Effector CD8-positive, alpha-beta T cell (primary cell): ENCODE measurements at places on chromosomes 5 and 9.

- DNase-seq: no peak
These were observed 103.5 kb downstream of the NDUFAF2 start for GRCh38 chr5:61048534-61048933.

GRCh38 chr9:129270903-129271431 lies 92.9 kb upstream of the IER5L start:
- DNase-seq: no peak

- DNase-seq: no peak
These were observed 43.4 kb upstream of the NR4A3 start for GRCh38 chr9:99778308-99778707.

DNA sequence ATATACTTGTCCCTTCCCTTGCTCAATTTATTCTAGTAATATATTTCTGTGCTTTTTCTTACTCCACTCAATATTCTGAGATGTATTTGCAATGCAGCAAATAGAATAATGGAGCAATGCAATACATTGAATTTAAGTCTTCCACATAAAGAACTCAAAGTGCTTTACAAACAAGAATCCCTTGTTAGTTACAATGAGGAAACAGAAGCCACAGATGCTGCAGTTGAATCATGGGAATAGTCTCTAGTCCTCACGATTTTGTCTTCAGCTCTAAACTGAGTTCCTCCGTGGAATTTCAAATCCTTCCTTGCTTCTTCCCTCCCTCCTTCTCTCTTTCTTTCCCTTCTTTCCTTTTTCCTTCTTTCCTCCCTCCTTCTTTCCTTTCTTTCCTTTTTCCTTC lies 12.5 kb upstream of the TAS2R1 start:
- no peak for DNase-seq

GRCh38 chr5:6611334-6612256 lies 21.2 kb downstream of the NSUN2 start:
- DNase-seq: no peak

DNA sequence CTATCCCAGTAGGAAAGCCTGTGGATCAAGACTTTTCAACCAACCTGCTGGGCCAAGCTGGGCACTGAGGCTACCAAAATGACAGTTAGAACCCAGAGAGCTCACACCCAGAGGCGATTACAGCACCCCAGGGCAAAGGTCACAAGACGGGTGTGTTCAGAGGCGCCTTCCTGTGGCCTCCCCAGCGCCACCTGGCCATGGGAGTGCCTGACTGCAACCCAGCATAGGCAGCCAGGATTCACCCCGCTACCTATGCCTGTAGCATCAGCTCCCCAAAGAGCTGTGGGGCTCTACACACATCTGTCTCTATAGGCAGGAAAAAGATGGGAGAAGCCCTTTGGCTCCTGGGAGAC lies 33.5 kb downstream of the PDGFRB start:
- no peak for DNase-seq

- DNase-seq: no peak
These were observed 34.1 kb upstream of the MTMR12 start for GRCh38 chr5:32346869-32347268.

DNA sequence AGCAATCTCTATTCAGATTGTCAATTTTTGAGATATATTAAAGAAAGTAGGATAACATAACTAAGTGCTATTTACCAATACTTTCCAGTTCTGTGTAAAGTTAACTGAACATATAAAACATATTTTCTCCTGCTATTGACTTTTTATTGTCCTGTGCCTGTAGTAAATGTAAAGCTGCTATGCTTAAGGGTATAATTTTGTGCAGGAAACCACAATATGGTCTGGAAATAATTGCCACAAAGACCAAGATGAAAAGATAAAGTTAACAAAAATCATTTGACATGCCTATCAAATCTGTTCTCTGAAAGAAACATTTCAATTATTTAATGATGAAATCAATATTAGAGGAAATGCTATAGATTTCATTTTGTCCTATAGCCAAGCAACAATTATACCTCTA lies 121.3 kb downstream of the FGF10 start:
- no peak for DNase-seq

DNA sequence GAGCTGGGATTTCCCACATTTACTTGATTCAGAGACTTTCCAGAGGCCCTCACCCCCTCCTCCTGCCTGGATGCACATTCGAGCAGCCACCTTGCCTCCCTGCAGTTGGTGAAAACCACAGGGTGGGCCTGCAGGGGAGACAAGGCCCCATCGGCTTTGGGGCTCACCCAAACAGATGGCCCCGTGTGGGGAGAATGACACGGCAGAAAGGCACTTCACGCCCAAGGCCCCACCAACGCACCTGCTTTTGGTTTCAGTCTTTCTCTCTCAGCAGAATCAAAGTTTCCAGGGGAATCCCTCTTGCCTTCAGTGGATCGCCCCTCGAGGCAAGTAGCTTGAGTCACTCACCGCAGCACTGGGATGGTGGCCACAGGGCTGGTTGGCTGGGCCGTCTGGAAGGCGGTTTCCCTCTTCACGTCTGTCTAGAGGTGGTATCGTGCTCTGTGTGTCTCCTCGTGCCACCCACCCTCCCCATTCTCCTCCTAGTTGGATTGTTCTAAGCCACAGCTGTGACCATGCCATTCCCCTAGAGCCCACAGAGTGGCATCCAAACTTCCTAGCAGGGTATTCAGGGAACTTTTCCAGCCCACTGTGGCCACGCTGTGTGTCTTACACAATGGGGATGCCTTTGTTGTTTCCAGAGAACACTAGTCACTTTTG lies 31.8 kb downstream of the SEC61B start:
- DNase-seq: no peak

GRCh38 chr5:15425766-15426165 lies 74.2 kb upstream of the FBXL7 start:
- no peak for DNase-seq

DNA sequence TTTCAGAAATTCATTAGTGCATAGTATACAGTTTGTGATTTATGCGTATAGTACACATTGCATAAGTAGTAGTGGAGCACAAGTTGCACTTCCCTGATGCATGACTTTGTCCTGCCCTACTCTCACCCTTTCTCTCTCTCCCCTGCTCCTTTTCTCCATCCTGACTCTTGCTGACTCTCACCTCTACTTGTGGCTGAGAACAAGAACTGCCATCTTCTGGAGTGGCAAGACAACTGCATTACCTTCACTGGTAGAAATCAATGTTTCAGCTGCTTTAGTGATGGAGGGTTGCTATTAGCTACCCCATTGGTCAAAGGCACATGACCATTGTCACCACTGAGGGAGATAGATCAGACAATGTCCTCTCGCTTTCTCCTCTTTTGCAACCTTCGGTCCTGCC lies 26.9 kb downstream of the SPEF2 start:
- no peak for DNase-seq

GRCh38 chr5:18393565-18394442 lies 759.5 kb downstream of the TAF11L14 start:
- DNase-seq: no peak

DNA sequence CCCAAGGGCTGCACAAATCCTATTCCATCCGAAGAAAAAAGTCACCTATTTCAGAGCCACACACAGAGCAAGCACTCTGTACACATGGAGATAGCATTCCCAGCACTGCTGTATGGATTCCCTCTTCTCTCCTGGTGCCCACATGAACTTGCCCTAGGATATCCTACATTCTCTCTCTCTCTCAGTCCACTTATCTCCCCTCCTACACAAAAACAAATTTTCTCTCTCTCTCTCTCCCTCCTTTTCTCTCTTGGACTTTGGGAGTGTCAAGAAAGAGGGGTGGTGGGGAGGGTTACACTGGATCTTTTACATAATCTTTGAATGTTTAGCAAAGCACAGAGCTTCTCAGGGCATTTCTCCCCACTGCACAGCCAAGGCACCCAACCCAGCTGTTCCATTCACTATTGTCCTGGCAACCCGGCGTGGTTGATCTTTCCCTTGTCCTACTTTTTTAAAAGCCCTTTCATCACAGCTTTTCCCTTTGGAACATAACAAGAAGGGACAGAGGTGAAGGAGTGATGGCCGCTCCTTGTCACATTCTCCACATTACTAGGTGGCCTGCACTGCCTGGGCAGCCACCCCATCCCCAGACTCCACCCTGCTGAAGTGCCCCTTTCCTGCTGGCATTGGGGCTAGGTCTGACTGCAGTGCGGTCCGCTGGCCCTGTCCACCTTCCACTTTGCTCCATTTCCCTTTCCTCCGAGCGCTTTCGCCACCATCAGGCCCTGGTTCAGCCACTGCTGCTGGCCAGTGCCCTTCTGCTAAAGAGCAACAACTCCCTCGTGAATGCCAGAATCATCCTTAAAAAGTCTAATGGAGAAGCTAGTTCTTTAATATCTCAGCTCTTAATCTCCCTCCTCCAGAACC lies 22.2 kb upstream of the SLC1A3 start:
- no peak for DNase-seq

DNA sequence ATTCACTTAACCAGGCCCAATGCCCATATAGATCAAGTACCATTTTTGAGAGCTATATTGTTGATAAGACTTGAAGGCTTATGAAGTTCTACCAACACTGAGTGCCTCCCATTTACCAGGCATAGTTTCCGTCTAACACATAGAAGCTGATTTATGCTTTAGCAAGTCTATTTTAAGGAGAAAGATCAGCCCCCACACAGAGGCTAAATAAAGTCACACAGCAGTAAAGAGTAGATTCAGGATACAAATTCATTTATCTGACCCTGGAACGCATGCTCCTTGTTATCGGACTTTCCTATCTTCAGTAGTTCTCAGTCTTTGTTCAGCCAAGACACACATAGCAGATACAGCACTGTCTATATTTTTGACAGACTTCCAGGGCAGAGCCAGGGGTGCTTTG lies 34.2 kb downstream of the DMGDH start:
- DNase-seq: no peak

DNA sequence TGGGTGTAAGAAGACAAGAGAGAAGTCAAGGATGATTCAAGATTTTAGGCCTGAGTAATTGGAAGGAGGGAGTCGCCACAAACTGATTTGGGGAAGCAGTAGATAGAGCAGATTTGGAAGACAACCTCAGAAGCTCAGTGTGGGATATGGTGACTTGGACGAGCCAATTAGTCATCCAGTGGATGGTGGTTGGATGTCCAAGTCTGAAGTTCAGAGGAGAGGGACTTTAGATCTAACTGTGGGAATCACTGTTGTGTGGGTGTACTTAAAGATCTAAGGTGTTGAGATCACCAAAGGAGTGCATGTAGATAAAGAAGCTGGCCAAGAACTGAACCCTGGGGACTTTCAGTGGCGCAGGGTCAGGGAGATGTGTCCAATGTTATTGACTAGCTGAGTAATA lies 2.2 kb downstream of the IDNK start:
- no peak for DNase-seq

- DNase-seq: no peak
These were observed 1.1 kb upstream of the MAN2A1 start for GRCh38 chr5:109688630-109688969.

GRCh38 chr9:26357803-26358344 lies 534.7 kb downstream of the CAAP1 start:
- DNase-seq: no peak

- DNase-seq: no peak
These were observed 2.1 kb upstream of the TLX3 start for GRCh38 chr5:171306781-171307591.

- DNase-seq: no peak
These were observed 42.0 kb upstream of the RXRA start for GRCh38 chr9:134284273-134284672.

- no peak for DNase-seq
These were observed 40.7 kb upstream of the PPP3R2 start for GRCh38 chr9:101635473-101635872.
